ENCODE measurements at places on chromosomes 1 and 21.

GRCh38 chr1:244989813-244990212 is 125.5 kb upstream of the HNRNPU start:
- no peak for DNase-seq

- no peak for DNase-seq
Measured at GRCh38 chr1:41474490-41475271, 9.8 kb downstream of the EDN2 start.

- DNase-seq, result no peak
Measured at GRCh38 chr1:165877940-165878556, 50.6 kb downstream of the UCK2 start.

DNA sequence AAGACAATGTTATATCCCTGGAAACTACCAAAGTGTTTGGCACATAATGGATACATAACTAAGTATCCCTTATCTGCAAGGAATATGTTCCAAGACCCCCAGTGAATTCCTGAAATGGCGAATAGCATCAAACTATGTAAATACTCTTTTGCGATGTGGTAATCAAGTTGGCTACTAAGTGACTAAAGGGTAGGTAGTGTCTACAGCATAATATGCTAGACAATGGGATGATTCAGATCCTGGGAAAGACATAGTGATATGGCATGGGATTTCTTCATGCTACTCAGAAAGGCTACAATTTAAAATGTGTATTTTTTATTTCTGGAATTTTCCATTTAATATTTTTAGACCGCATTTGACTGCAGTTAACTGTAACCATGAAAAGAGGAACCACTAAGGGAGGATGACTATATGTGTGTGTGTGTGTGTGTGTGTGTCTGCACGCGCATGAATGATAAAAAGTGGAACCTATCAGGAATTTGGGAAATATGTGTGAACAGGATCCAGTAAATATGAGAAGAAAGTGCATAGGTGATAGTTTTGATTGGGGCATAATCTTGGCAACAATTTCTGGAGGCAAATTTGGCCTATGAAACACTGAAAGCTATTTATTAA is 1899.9 kb downstream of the NCAM2 start:
- no peak for DNase-seq

DNA sequence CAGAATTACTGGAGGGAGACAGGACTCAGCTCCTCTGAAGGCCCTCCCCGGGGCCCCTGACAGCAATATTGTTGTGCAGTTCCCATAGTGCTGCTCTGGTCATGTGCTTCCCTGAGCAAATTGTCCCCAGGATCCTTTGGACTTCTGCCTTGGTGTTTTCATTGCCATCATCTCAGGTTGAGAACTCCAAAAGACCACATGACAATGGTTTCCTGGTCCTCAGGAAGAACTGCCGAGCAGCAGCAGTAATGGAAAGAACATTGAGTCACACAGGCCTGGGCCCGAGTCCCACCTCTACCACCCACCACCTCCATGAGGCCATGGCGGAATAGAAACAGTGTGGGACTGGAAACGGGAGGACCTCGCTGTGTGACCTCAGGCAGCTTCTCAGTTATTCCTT is 6.3 kb upstream of the CTTNBP2NL start:
- DNase-seq, result no peak

- no peak for DNase-seq
Measured at GRCh38 chr1:237961754-237962153, 71.0 kb upstream of the ZP4 start.

GRCh38 chr1:75768016-75768415 is 18.0 kb upstream of the RABGGTB start:
- no peak for DNase-seq

- DNase-seq, result no peak
Measured at GRCh38 chr1:11731691-11732283, 4.1 kb upstream of the AGTRAP start.

DNA sequence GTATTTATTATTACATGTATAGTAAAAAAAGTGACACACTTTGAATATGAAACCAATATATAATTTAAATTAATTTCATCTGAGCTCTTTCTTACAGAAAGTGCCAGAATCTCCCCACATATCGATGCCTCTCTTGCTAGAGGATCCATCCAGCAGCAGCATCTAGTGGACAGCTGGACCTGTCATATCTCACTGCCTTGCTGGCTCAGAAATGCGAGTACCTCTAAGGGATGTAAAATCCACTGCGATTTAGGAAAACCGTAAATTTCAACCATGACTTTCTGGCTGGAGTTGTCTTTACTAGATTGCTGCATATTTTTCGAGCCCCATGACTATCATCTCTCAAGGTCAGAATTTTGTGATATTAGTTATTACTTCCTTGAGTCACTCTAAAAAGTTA is 333.8 kb downstream of the NEGR1 start:
- no peak for DNase-seq
